ENCODE measurements at places on chromosomes 12 and 14.

DNA sequence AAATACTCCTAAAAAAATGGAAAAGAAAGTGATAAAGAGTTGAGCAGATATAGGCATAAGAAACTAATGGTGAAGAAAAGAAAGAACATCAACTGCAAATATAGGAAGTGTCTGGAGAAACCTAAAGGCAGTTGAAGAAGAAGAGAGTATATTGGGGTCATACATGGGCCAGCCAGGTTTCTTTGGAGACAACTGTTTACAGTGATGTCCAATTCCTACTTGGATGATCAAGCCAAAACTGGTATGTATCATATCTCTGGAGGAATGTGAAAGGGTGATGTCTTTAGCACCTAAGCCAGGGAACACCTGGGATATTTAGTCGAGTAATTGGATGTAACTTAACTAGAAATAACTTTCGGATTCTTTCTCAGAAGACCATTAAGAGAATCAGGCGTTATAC lies 129.3 kb upstream of the FLRT2 start:
- no peak for DNase-seq

DNA sequence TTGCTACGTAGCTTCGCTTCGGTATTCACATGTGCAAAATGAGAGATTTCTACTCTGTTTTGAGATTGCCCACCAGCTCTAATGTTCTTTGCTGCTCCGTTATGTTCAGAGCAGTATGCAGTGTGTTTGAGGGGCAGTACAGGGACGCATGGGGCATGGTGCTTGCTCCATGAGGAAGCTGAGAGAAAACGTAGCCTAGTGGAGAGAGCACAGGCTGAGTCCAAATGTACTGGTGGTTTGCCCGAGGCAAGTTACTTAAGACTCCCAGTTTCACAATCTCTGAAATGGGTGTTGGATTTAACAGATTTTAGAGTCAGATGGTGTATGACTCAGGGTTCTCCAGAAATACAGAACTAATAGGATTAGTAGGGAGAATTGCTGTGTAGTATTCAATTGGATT lies 310.5 kb downstream of the ETNK1 start:
- no peak for DNase-seq

- no peak for DNase-seq
Measured at GRCh38 chr14:22995889-22996625, 13.7 kb upstream of the AJUBA start.

DNA sequence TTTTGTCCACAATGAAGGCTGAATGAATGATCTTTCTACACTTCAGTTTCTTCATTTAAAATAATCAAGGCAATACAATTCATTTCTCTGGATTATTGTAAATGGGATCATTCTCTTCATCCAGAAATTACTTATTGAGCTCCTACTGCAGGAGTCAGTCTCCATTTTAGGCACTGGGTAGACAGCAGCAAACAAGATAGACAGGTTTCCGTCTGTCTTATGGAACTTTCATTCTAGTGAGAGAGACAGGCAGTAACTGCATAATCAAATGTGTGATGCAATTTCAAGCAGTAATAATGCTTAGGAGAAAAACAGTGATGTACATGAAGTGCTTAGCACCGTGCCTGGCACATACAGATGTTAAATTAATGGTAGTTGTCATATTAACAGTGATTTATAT lies 118.9 kb downstream of the SUDS3 start:
- no peak for DNase-seq

- no peak for DNase-seq
Measured at GRCh38 chr14:92609955-92610354, 96.4 kb downstream of the RIN3 start.

DNA sequence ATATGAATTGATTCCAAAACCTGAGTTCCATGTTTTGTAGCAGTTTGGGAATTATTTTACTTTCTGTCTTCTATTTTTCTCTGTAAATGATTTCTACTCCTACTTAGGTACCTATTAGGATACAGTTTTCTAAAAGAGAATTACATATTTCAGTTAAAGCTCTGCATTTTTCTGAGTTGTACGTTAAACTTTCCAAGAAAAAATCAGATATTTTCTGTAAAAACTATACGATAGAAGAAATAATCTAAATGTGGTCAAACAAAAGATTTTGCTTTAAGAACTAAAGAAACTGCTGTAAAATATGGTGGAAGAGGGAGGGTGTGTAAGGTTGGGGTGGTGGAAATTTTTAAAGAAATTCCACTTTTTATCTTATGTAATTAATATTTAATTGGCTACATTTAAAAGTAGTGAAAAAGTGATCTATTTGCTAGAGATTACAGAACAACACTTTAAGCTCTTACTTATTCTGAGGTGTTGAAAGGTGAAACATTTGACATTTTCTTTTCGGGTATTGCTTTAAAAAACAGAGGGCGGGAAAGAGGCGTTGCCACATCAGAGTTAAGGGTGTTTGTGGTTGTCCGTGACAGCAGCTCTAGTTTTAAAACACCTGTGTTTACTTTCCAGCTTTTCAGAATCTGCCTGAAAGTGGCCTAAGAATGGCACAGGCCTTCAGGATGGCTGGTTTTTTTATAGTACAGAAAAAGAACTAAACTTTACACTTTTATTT lies 187.3 kb downstream of the MIPOL1 start:
- no peak for DNase-seq

DNA sequence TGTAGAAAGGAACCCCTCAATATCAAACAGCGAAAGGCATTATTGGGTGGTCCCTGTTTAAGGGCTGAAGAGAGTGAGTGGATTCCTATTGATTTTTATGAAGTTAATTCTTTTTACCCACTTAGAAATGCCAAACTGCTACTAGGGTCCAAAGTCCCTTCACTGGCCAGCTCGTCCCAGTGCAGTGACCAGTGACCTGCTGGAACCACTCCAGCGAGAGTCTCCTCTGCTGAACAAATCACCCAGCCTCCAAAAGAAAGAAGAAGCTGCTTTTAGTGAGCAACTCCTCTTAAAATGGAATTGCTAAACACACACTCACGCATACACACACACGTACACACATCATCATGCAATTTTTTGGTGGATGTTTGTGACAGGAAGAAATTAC lies 198.2 kb upstream of the PLEKHG7 start:
- DNase-seq, result no peak

GRCh38 chr14:54667026-54667744 lies 100.3 kb downstream of the SAMD4A start:
- no peak for DNase-seq

- DNase-seq, result no peak
Measured at GRCh38 chr14:63435838-63436237, 107.3 kb downstream of the PPP2R5E start.

DNA sequence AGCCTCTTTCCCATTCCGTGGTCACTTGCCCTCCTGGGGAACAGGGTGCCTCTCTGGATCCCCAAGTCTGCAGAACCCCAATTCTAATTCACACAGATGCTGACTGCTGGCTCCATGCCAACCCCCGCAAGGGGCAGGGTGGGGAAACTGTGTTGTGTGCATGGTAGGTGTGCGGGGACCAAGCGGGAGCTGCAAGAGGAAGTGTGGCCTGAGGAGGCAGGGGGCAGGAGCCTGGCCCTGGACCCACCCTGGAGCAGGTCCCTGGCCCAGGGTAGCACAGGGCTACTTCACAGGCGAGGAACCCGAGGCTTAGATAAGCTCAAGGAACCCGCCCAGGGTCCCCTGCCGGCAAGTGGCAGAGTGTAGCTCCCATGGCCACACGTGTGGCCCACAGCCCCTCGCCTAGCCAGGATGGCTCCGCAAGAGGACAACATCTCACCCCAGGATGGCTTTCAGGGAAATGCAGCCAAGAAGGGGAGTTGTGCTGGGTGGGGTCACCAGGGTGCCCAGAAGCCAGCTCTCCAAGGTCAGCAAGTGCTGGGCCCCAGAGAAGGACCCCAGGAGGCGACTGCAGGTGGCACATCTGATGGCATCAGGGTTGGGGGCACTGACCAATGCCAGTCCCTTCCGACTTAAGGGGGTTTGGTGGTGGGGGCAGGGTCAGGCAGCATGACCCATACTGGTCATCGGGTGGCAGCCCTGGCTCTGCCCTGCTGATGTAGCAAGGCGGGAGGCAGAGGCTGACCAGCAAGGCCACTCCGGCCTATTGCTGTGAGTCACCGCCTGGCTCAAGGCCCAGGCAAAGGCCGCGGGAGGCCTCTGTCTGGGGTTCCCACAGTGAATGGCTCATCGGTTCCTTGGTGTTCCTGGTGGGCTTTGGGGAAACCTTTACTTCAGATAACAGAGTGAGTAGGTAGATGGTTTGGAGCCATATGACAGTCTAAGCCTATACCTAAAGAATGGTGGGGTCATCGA lies 37.3 kb upstream of the EML1 start:
- no peak for DNase-seq

DNA sequence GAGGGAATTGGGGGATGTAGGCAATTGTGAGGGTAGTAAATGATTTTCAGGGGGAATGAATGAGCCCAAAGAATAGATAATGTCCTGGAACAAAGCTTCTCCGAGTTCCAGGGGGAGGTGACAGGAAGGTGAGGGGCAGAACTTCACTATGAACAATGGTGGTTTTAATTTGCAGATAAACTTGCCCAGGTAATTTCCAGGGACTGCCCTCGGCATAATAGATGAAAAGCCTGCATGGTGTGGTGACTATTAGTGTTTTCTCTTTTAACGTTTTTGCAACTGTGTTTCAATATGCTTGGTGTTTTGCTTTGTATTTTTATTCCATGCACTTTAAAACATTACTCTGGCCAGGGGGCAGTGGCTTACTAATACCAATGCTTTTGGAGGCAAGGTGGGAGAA lies 325.2 kb upstream of the RGS6 start:
- no peak for DNase-seq

GRCh38 chr12:64781280-64782190 lies 22.3 kb upstream of the GNS start:
- DNase-seq, result no peak

- no peak for DNase-seq
Measured at GRCh38 chr12:40650038-40650704, 42.1 kb upstream of the CNTN1 start.

- DNase-seq, result no peak
Measured at GRCh38 chr12:98352218-98352811, 163.1 kb upstream of the TMPO start.
